ENCODE measurements at places on chromosomes 16 and 17.

DNA sequence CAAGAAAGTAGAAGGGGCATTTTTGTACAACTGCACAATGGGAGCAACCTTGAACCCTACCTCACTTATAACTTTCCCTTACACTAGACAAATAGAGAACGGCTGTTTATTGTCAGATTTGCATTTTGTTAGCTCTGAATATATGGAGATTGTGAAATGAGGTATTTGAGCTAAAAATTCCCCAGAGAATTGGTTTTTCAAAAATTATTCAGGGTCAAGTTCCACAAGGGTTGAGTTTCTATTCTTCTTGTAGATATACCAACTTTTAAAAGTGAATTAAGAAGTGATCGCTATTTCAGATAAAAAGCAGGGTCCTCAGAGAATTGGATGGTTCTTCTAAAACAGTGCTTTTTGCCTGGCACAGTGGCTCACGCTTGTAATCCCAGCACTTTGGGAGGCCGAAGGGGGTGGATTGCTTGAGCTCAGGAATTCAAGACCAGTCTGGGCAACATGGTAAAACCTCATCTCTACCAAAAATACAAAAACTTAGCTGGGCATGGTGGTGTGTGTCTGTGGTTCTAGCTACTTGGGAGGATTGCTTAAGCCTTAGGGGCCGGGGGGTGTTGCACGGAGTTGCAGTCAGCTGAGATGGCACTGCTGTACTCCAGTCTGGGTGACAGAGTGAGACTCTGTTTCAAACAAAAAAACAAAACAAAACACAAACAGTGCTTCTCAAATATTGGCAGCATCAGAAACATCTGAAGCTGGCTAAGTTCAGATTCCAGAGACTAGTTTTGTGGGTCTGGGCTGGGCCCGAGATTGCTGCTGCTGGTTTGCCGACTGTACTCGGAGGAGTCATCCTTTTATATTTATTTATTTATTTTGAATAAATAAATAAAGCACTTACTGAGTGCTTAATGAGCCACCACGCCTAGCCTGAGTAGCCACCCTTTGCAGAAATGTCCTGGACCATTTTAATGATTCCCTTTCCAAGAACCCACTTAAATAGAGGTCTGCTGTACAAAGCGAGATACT, 50.9 kb downstream of the PECAM1 start:
- no peak for DNase-seq

GRCh38 chr16:49588026-49588425, 214.4 kb downstream of the C16orf78 start:
- no peak for DNase-seq

- DNase-seq, result no peak
Measured at GRCh38 chr16:9847146-9847545, 335.1 kb downstream of the GRIN2A start.

- DNase-seq, result no peak
Measured at GRCh38 chr16:56891685-56892084, 26.7 kb downstream of the SLC12A3 start.

GRCh38 chr16:56422896-56423441, 2.4 kb downstream of the AMFR start:
- no peak for DNase-seq

DNA sequence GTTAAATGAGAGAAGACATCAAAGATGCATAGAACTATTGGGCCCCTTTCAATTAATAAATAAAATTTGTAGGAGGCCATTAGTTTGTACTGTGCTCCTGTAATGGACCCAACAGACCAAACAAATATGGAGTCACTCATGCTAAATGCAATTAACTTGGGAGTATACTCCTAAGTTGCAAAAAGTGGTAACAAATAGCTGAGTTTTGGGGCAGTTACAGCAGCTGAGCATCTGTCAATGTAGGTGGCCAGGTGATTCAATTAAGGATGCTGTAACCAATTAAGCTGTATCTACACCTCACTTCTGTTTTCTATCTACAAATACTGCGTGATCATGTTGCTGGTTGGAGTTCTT, 34.9 kb downstream of the WNT9B start:
- no peak for DNase-seq

- DNase-seq, result no peak
Measured at GRCh38 chr16:79500286-79500685, 100.3 kb downstream of the MAF start.

- DNase-seq, result peak; percentile 7
Measured at GRCh38 chr17:54944796-54945195, 23.7 kb downstream of the COX11 start.

DNA sequence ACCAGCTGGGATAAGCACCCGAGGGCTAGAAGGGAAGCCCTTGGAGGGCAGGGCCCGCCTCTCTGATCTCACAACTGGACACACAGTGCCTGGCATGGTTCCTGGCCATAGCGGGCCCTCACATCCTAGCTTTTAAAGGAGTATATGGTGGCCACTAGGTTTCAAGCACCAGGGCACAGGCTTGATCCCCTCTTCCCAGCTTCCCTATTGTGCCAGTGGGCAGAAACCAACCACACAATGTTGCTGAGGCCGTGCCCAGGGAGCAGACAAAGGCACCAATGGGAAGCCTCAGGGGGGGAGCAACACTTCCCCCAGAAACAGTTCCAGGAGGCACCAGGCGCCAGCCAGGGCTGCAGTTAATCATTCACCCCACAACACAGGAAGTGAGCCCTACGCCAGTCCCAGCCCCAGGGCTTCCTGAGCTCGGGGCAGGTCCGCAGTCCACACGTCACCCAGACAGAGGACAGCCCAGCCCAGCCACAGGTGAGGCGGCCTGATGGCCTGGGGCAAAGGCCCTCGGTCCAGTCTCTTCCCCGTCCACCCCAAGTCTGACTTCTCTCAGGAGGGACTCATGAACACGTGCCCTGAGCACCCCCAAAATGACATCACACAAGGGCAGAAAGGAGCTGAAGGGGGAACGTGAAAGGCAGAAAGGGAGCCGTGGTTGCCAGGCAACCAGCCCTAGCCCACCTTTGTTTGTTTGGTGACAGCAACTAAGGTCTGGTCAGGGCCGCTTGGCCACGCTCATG, 12.8 kb downstream of the SMIM5 start:
- no peak for DNase-seq

DNA sequence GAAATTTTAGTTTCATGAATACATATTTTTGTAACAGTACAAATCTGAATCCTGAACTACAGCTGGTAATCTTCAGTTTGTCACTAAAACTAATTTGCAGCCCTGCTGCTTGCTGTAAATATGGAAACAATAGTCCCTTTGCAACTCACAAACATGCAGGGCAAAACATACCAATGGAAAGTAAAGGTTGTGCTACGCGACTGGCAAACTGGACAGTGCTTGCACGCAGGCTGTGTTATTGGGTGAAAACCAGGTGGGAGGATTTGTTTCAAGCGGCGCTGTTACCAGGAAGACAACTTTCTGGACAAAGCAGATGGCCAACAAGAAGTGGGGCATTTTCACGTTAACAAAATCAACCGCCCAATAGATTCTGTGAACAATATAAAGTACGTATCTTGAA, 93.5 kb downstream of the CDYL2 start:
- DNase-seq, result no peak

GRCh38 chr17:17812211-17813054, 24.4 kb downstream of the SREBF1 start:
- DNase-seq, result peak; percentile 86

DNA sequence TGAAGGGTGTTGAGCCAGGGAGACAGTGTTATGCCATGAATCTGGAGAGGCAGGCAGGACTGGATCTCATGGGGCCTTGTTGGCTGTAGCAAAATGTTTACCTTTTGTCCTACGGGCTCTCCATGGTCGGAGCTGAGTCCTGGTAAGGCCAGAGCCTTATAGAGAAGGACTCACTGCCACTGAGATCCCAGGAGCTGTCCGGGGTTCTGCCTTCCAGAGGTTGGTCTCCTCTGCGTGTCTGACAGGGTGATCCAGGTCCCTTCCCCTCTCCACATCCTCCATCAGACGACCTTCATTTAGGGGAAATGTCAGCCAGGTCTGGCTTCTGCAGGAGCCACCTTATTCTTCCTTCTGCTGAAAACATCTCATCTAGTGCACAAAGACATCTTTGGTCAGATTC, 285.2 kb upstream of the N4BP1 start:
- DNase-seq, result no peak

- DNase-seq, result no peak
Measured at GRCh38 chr17:10102817-10103216, 95.6 kb downstream of the GAS7 start.

- DNase-seq, result no peak
Measured at GRCh38 chr17:43873091-43873490, 26.1 kb downstream of the CD300LG start.

- peak; percentile 44 for DNase-seq
Measured at GRCh38 chr17:54864636-54865356, 35.9 kb upstream of the TOM1L1 start.

DNA sequence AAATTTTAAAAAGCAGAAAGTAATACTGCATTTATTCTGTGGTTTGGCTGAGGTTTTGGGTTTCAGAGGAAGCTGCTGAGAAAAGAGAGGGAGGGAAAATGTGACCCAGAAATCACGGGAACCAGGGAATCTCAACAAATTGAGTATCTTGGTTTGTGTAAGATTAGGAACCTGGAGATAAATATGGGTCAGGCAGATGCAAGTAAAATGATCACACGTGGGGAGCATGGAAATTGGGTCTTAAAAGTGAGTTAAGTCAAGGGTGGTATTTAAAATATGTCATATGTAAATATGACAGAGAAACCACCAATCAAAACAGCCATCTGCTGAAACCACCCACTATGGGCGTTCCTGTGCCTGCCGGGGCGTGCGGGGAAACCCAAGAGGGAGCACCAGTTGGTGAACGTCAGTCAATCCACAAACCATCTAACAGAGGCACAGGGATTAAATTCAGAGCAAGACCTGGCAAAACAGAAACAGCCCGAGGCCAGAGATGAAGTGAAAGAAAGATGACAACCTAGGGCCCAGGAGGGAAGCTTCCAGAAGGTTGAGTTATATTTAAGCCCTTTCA, 33.4 kb downstream of the CDH13 start:
- no peak for DNase-seq

DNA sequence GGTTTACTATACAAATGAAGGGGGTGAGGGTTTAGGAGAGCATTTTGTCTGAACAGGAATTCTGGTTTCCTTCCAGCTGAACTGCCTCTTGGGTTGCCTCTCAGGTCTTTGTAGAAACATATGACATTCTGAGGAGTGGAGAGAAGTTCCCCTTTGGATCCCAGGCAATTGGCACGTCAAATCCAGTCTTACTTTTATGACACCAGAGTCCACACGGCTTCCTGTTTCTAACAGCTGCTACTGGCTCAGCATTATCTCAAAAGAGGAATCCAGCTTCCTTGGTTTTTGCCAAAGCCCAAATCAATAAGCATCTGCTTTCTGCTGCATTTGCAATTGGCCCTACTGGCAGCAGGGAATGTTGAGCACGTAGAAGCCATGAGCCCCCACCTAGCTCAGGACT, 97.6 kb upstream of the FAM20A start:
- DNase-seq, result peak; percentile 26

- DNase-seq, result no peak
Measured at GRCh38 chr16:54488729-54489128, 202.1 kb upstream of the IRX3 start.

DNA sequence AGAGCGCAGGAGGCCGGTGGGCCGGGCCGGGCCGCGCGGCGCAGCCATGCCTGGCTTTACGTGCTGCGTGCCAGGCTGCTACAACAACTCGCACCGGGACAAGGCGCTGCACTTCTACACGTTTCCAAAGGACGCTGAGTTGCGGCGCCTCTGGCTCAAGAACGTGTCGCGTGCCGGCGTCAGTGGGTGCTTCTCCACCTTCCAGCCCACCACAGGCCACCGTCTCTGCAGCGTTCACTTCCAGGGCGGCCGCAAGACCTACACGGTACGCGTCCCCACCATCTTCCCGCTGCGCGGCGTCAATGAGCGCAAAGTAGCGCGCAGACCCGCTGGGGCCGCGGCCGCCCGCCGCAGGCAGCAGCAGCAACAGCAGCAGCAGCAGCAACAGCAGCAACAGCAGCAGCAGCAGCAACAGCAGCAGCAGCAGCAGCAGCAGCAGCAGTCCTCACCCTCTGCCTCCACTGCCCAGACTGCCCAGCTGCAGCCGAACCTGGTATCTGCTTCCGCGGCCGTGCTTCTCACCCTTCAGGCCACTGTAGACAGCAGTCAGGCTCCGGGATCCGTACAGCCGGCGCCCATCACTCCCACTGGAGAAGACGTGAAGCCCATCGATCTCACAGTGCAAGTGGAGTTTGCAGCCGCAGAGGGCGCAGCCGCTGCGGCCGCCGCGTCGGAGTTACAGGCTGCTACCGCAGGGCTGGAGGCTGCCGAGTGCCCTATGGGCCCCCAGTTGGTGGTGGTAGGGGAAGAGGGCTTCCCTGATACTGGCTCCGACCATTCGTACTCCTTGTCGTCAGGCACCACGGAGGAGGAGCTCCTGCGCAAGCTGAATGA, 606 bp downstream of the THAP11 start:
- peak; percentile 81 for DNase-seq

GRCh38 chr17:14741491-14741890, 440.6 kb downstream of the HS3ST3B1 start:
- no peak for DNase-seq

GRCh38 chr16:12272264-12272663, 295.7 kb downstream of the SNX29 start:
- no peak for DNase-seq

- DNase-seq, result no peak
Measured at GRCh38 chr16:86823888-86824671, 245.7 kb downstream of the FOXL1 start.

DNA sequence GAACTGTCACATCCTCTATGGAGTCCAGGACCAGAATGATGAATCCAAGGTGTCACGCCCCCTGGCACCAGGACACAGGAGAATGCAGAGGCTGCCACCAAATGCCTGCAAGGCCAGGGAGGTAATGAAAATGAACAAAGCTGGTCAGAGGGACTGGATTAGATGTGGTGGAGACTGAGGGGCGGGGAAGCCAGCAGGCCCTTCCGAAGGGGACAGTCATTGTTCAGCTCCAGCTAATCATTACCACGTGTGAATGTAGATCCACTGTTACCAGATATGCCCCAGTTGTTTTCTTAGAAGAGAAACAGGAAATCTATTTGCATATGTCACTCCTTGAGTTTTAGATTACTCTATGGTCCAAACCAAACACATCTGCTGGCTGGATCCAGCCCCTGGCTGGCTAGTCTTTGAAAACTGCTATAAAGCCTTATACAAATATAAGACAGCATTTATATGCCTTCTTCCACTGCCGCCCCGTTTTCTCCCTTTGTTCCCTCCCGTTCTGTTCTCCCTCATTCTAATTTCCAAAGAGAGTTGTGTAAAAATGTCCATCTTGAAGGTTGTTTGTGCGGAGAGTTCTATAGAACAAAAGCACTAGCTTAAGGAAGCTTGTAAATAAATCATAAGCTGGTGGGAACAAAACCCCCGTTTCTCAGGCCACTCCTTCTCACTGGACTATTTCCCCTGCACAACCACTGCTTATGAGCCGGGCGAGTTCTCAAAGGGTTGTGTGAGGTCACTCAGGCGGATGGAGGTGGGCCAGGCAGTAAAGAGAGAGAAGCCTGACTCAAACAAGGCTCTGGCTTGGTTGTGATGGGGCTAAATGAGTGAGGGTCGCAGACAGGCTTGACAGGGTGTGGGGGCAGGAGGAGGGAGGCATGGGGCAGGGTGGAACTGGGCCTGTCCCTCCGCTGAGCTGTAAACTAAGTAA, 14.2 kb downstream of the CRYM start:
- DNase-seq, result peak; percentile 76

- DNase-seq, result peak; percentile 2
Measured at GRCh38 chr16:55494994-55495421, 13.9 kb upstream of the LPCAT2 start.

- peak; percentile 83 for DNase-seq
Measured at GRCh38 chr17:80755650-80756405, 211.2 kb downstream of the RPTOR start.
